Lung microvascular endothelial cell (primary cell): ENCODE measurements at places on chromosomes 2 and 18.

DNA sequence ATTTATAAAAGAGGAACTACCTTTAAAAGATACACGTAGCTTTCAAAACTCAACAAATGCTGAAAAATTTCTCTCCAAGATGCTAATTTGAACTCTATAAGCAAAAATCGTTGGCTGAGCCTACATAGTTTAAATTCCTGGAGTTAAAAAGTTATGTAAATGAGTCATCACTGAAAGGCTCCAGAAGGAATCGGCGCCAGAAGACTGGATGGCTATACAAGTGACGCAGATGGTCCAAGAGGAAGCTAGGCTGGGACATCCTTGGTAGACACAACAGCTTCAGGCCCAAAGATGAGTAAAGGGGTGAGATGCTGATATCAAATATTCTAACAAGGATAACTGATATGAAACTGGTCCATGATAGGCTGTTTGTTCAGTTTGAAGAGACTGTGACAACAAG is 22.8 kb upstream of the DNAH6 start:
- DNase-seq = no peak

DNA sequence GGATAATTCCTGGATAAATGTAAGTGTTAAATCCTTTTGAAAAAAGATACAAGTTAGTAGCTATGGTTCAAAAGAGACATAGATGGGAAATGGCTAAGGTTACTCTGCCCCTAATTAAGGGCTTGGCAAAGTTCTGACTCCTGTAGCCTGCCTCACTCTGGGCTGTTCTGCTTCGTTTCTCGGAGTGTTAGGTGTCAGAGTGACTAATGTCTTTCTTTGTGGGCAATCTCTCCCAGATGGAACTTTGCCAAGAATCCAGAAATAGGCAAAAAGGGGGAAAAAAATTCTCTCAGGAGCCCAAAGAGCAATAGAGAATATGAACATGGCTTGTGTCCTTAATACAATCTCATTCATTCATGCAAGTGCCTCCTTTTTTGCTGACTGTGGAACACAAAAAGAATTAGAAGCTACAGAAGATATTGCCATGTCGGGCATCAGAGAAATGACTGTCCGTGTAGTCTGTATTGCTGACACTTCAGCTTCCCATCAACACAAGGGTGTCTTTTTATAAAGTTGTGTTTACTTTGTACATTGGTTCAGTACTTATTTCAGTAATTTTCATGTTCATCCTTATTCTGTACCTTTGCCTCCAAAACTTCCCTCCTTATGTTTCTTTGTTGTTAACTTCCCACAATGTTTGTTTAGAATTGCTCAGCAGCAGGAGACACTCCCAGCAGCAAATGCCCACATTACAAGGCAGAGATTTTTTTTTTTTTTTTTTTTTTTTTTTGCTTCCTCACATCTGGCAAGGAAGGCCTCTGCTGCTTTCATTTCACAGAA is 134.0 kb downstream of the FTCDNL1 start:
- DNase-seq = no peak

DNA sequence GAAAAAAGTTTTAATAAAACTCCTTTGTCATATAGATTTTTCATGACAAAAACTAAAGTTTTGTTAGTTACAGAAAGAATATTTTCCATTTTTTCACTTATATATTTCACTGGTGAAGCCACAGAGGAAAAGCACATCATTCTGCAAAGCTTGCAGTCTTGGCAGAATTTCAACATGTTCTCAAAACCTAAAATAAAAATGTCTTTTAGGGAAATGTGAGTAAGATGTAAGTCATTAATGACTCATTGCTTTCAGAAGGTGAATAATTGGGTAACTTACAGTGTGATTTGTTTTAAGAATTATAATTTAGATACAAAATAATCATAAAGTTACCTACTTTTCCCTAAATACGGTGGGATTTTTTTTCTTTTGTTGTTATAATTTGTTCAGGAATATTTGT is 43.4 kb upstream of the TNFRSF11A start:
- peak; percentile 37 for DNase-seq

- DNase-seq = no peak
These were observed 702.2 kb upstream of the NRXN1 start for GRCh38 chr2:51734115-51734514.

DNA sequence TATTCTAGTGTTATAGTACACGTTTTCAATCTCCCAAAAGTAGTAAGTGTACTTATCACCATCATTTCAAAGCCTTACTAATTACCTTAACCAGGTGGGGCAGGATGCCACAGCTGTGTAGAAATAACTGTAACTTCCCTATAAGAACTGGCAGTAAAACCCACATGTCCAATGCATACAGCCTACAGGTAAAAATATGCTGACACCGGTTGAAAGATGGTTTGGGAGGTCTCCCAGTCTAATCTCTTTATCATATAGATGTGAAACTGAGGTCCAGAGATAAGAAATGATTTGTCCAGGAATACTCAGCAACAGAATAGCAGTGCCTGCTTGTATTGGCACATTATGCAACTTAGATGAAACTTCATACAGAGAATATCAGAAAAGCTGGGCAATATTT is 322.9 kb downstream of the BCL11A start:
- DNase-seq = no peak

DNA sequence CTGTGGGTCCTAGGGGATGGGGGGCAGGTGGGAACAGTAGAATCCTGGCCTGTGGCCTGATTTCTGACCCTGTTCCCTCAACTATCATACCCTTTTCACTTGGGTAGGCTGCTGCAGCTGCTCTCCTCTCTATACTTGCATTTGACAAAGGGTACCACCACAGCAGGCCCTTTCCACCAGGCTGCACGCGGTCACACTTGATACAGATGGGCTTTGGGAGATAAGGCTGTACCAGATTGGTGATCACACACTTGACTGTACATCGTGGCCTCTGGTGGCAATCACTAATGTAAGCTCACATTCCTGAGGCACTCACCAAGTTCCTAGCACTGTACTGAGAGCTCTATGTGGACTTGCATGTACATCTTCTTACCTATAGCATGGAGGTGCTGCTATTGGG is 1.6 kb upstream of the RALB start:
- no peak for DNase-seq

DNA sequence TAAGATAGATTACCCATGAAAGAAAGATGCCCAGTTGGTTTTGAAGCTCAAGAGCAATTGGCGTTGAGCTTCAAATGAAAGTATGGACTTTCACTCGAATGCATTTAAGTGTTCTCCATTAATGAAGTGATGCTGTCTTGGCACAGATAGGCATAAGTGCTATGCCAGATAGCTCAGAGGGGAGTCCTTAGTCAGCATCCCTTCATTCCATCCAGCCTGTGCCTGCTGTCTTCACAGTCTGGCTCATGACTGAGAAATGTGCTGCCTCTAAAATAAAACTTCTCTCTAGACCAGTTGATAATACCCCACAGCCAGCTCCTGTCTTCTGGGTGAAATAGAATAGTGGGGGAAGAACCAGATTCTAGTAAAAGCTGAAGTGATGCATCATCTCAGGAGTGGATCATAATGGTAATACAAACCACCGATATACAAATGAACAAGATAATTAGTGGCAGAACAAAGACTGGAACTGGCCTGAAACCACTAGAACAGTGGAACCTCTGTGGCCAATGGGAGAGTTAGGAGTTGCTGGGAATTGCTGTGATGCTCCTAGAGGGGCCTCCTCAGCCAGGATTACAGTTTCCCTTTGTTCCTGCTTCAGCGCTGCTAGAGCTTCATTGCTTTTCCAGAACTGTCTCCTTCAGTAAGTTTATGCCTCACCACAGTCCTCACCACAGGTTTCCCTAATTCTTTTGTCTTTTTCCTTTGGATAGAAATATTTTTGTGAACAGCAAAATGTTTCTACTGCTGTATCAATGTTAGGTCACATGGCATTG is 359.3 kb downstream of the KIAA1328 start:
- no peak for DNase-seq

GRCh38 chr2:200618590-200619021 is 32.8 kb downstream of the AOX1 start:
- no peak for DNase-seq

GRCh38 chr2:167581961-167582574 is 665.3 kb downstream of the STK39 start:
- DNase-seq = no peak

DNA sequence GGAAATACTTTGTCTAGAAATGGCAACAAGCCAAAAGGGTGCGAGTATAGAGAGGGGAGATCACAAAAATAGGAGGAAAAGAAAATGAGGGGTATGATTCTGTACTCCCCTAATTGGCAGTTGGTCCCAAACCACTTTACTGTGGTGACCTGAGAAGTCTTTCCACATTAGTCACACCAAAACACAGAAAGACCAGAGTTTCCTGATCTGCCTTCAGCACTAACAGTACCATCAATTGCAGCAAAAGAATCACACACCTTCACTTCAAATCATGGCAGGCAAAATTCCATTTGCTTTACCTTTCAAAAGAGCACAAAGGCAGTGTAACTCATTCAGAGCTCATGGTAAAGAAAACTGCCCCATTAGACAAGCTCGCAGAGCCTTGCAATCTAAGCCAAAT is 86.8 kb downstream of the ALK start:
- DNase-seq = no peak

GRCh38 chr2:188811522-188811921 is 162.7 kb upstream of the COL3A1 start:
- no peak for DNase-seq

DNA sequence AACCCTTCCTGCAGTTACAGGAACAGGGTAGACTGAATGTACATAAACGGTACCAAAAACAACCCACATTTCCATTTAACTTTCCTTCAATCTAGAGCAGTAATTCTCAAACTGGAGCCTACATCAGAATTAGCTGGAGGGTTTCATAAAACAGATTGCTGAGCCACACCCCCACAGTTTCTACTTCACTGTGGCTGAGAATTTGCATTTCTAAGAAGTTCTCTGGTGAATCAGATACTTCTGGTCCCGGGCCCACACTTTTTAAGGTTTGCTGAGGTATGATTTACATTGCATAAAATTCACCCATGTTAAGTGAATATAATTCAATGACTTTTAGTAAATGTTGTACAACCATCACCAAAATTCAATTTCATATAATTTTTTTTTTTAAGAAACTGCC is 113.7 kb downstream of the SRBD1 start:
- DNase-seq = no peak

- DNase-seq = no peak
These were observed 200.0 kb downstream of the GBX2 start for GRCh38 chr2:235968155-235968554.

DNA sequence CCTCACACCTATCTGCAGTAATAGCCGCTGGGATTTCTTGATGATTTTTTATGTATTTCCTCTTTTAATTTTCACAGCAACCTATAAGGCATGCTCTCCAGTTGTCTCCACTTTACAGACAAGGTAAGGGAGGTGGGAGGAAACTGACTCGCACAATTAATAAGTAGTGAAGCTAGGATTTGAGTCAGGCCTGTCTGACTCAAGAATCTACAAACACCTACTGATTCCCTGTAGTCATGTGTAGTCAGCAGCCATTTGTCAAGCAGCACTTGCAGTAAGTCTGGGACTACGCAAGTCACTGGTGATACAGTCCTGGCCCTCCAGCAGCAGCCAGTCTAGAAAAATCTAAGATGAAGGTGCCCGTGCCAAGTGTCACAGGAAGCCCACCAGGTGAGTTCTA is 193.6 kb upstream of the PKDCC start:
- DNase-seq = no peak

- no peak for DNase-seq
These were observed 143.1 kb downstream of the FAM161A start for GRCh38 chr2:61710711-61711110.

GRCh38 chr2:129768036-129768386 is 211.5 kb upstream of the RAB6C start:
- DNase-seq = no peak

- DNase-seq = no peak
These were observed 28.3 kb downstream of the CYRIA start for GRCh38 chr2:16637304-16637703.

DNA sequence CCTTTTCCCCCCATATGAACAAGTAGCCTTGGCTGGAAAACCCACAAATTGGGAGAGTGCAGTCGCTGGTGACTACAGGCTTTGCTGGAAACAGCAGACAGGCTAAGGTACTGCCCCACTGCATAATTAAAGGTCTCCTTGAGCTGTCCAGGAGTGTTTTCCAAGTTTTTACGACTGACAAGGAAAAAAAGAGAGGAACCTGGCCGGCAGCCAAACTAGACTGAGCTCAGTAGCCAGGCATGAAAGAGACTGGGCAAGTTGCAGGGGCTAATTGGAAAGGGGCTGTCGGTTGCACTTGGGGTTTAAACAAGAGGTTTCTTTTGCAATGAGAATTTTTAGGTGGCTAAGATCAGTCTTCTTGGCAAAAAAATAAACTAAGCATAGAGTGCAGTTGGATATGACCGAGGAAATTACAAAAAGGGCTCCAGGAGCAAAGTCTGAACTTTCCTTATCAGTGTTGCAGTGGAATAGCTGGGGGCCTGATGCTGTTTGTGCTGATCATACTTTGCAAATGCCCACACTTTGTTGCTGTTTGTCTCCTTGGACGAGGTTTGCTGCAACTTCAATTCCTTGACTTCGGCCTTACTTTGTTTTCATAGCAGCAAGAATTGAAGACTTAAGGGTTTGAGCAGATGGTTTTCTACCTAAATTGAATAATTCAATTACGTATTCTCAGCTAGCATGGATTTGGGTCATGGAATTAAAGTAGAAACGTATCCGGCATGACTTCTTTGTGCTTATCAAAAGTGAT is 2.1 kb downstream of the GULP1 start:
- DNase-seq = peak; percentile 62

DNA sequence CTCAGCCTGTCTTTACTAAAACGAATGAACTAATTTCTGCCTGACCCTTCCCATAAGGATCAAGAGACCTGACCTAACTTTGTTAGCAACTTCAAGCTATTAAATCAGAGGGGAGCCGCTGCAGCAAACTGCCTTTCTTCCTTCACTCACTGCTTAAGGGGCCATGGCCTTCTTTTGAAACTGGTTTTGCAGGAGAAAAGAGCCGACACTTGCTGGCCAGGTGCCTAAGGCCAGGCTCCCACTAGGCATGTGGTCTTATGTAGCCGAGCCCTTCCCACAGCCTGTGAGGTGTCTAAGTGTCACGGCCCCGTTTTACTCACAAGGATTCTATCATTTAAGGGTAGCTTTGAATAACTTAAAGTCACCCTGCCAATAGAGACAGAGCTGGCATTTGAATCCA is 130.8 kb downstream of the ZNF236 start:
- DNase-seq = peak; percentile 7

DNA sequence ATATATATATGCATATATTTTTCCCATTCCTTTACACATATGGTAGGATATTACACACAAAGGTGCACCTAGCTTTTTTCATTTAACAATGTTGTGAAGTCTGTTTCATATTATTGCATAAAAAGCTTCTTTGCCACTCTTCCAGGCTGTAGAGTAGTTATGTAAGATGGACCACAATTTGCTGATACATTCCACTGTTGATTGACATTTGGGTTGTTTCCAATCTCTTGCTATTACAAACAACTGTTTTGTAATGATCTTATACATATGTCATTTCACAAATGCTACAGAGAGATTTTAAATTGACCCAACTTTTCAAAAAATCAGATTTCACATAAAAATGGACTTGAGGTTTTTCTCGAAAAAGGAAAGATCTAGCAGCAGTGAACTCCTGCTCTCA is 301.4 kb downstream of the CDCA7 start:
- DNase-seq = no peak

- DNase-seq = no peak
These were observed 35.6 kb upstream of the RNF125 start for GRCh38 chr18:31983020-31983419.

- DNase-seq = no peak
These were observed 175.1 kb upstream of the PIEZO2 start for GRCh38 chr18:11324510-11324909.

- DNase-seq = peak; percentile 19
These were observed 11.8 kb downstream of the ERFE start for GRCh38 chr2:238170386-238171071.

GRCh38 chr2:3001615-3002560 is 375.7 kb downstream of the EIPR1 start:
- DNase-seq = no peak
